Heart right ventricle (tissue), 16 donors: ENCODE measurements at places on chromosomes 3 and 15. TPM values are rescaled to one million over a fixed set of nuclear protein-coding genes. Genes with fewer than 3 reads are reported as not detected.
A peak's percentile ranks its signal among the peaks of the same experiment; 100 is the strongest.

PLXND1 gene
- 42.4 TPM for total RNA-seq

TLNRD1 gene
- total RNA-seq: 5.0 TPM

ZMYND10 gene
- total RNA-seq: 0.65 TPM

TERB2 gene
- not detected for total RNA-seq

LRRC34 gene
- total RNA-seq: 1.6 TPM

GNAT1 gene
- not detected for total RNA-seq

CCRL2 gene
- 1.5 TPM for total RNA-seq

DRD3 gene
- total RNA-seq: not detected

CYP11A1 gene
- total RNA-seq: 2.2 TPM

SNTN gene
- not detected for total RNA-seq

DNA sequence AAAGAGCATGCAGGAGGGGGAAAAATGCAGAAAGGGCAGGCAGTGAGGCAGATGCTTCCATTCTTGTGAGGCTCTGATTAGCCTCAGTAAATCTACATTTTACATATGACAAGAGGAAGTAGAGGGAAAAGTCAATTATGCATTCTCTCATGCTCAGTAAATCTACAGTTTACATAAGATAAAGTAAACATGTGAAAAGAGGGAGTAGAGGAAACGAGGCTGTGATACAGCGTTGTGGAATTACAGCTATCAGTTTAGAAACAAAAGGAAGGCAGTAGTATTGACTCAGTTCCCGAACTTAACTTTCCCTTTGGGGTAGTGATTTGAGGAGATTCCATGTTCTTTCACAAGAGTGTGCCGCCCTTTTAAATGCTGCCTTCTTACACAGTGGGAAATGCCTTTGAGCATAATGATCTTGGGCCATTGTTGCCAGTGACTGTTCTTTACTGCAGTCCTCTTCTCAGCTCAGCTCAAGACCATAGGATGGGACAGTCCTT lies 39.3 kb downstream of the OSTN start:
- no peaks in the 10 kb centered on the region for H3K36me3 ChIP-seq
- peaks cover 10% of the 10 kb centered on the region for H3K4me1 ChIP-seq
- no peak for DNase-seq
- no peak overlapping the region for H3K27ac ChIP-seq
- no peak overlapping the region for H3K4me3 ChIP-seq
- no peaks in the 10 kb centered on the region for H3K27me3 ChIP-seq

DNA sequence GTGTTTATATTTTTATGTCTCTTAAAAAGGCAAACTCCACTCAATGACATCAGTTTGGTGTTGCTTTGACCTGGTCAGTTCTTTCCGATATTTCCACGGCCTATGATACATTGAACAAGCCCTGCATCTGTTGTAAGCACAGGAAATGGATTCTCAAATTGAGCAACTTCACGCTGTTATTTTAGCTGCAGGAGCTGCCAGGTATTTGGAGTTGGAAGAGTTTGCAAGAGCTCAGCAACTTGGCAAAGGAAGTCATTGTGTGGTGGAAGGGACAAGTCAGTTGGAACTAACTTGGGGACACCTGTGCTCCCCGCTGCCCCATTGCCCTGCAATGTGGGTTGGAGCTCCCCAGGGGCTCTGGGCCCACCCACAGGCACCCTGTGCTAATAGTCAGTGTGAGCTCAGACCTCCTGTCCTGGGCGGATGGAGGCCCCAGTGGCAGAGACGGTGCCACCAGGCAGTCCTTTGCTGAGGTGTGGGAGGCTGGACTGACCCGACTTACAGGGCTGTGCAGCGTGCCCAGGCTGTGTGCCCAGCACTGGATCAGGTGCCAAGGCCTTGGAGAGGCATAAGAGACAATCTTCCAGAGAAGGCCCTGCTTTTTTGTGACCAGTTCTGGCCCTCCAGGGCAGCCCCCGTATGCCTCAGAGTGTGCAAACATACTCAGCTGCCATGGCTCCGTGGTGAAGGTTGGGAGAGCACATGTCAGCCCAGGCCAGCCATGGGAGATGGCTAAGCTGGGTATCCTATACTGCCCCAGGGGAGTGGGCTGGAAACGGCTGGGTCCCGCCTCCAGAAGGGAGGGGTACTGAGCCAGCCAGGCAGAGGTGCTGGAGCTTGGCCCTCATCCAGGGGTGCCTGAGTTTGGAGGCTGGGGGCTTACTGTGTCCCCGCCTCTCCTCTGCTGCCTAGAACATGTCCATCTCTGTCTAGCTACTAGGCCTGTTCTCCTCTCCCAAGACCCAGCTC lies 43.5 kb downstream of the KY start:
- no peak for DNase-seq
- no peak overlapping the region for H3K4me3 ChIP-seq
- H3K4me1 ChIP-seq: no peaks in the 10 kb centered on the region
- H3K36me3 ChIP-seq: no peaks in the 10 kb centered on the region
- H3K27ac ChIP-seq: no peak overlapping the region
- no peaks in the 10 kb centered on the region for H3K27me3 ChIP-seq

- H3K4me1 ChIP-seq: peaks cover 36% of the 10 kb centered on the region
- no peak overlapping the region for H3K27ac ChIP-seq
- no peaks in the 10 kb centered on the region for H3K27me3 ChIP-seq
- H3K36me3 ChIP-seq: peaks cover 4% of the 10 kb centered on the region
Measured at GRCh38 chr3:105773291-105773690, 95.5 kb downstream of the CBLB start.

- H3K4me3 ChIP-seq: no peak overlapping the region
- H3K4me1 ChIP-seq: peaks cover 59% of the 10 kb centered on the region
- DNase-seq: peak; percentile 16
- H3K27me3 ChIP-seq: no peaks in the 10 kb centered on the region
- no peaks in the 10 kb centered on the region for H3K36me3 ChIP-seq
Measured at GRCh38 chr15:49438962-49439631, 16.1 kb downstream of the FGF7 start.

GRCh38 chr3:69304396-69304795 lies 81.5 kb downstream of the FRMD4B start:
- no peak overlapping the region for H3K4me3 ChIP-seq
- DNase-seq: no peak
- H3K36me3 ChIP-seq: peaks cover 6% of the 10 kb centered on the region
- H3K4me1 ChIP-seq: no peaks in the 10 kb centered on the region
- H3K27ac ChIP-seq: no peak overlapping the region

- peak; percentile 34 for DNase-seq
- peaks cover 9% of the 10 kb centered on the region for H3K4me1 ChIP-seq
- no peak overlapping the region for H3K27ac ChIP-seq
Measured at GRCh38 chr3:190038050-190038933, 82.4 kb downstream of the P3H2 start.

- no peaks in the 10 kb centered on the region for H3K27me3 ChIP-seq
- no peak for DNase-seq
- no peak overlapping the region for H3K4me3 ChIP-seq
- H3K4me1 ChIP-seq: no peaks in the 10 kb centered on the region
Measured at GRCh38 chr3:111571907-111572460, 23.2 kb downstream of the ZBED2 start.

DNA sequence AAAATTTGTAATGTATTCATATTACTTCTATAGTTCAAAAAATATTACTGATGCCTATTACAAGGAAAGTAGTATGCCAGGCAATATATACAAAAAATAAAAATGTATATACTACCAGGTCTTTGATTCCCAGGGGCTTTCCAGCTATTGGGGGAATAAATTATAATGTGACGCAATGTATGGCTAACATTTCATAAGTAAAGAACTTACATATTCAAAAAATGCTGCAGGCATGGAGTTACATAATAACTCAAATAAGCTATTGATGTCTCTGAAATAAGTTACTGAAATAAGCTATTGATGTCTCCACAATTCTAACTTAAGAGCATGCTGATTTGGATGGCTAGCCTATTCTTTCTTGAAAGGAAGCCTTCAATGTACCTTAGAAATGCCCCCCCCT lies 30.2 kb downstream of the MCCC1 start:
- DNase-seq: no peak
- H3K4me3 ChIP-seq: no peak overlapping the region
- H3K36me3 ChIP-seq: peaks cover 81% of the 10 kb centered on the region

GRCh38 chr3:133295199-133295901 lies 104.5 kb upstream of the BFSP2 start:
- no peak overlapping the region for H3K4me3 ChIP-seq
- H3K4me1 ChIP-seq: peaks cover 11% of the 10 kb centered on the region

GRCh38 chr3:12598890-12599289 lies 42.0 kb downstream of the MKRN2 start:
- H3K36me3 ChIP-seq: peaks cover 100% of the 10 kb centered on the region
- H3K27ac ChIP-seq: no peak overlapping the region
- no peak for DNase-seq
- no peaks in the 10 kb centered on the region for H3K4me1 ChIP-seq

GRCh38 chr15:100147828-100148227 lies 193.9 kb downstream of the ADAMTS17 start:
- DNase-seq: no peak
- no peaks in the 10 kb centered on the region for H3K27me3 ChIP-seq
- H3K36me3 ChIP-seq: no peaks in the 10 kb centered on the region
- no peak overlapping the region for H3K4me3 ChIP-seq
- H3K4me1 ChIP-seq: no peaks in the 10 kb centered on the region

DNA sequence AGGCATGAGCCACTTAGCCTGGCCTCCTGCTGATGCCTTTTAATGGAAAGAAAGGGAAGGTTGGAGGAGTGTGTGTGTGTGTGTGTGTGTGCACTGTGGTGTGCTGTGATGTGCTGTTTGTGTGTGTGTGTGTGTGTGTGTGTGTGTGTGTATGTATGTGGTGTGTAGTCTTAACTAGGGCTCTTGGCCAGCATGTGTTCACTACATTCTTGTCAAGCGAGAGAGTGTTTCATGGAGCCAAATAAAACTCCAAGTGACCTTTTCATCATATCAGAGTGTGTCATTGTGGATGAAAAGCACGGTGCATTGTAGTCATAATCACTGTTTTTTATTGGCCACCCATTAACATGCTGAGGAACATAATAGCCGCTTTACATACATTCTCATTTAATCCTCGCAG lies 30.8 kb upstream of the BHLHE40 start:
- no peak overlapping the region for H3K27ac ChIP-seq
- no peak overlapping the region for H3K4me3 ChIP-seq
- H3K27me3 ChIP-seq: no peaks in the 10 kb centered on the region
- H3K4me1 ChIP-seq: peaks cover 23% of the 10 kb centered on the region
- no peaks in the 10 kb centered on the region for H3K36me3 ChIP-seq

- no peaks in the 10 kb centered on the region for H3K4me1 ChIP-seq
- no peaks in the 10 kb centered on the region for H3K36me3 ChIP-seq
- H3K4me3 ChIP-seq: no peak overlapping the region
- DNase-seq: no peak
Measured at GRCh38 chr3:181791056-181791955, 79.6 kb downstream of the SOX2 start.

GRCh38 chr3:126003447-126004190 lies 34.6 kb downstream of the ROPN1B start:
- no peaks in the 10 kb centered on the region for H3K36me3 ChIP-seq
- H3K27me3 ChIP-seq: no peaks in the 10 kb centered on the region
- no peak overlapping the region for H3K27ac ChIP-seq
- H3K4me3 ChIP-seq: no peak overlapping the region

GRCh38 chr3:196218155-196218712 lies 1.9 kb downstream of the SLC51A start:
- DNase-seq: no peak
- no peaks in the 10 kb centered on the region for H3K36me3 ChIP-seq
- H3K4me1 ChIP-seq: peaks cover 26% of the 10 kb centered on the region
- H3K27me3 ChIP-seq: peaks cover 7% of the 10 kb centered on the region
- H3K27ac ChIP-seq: no peak overlapping the region

DNA sequence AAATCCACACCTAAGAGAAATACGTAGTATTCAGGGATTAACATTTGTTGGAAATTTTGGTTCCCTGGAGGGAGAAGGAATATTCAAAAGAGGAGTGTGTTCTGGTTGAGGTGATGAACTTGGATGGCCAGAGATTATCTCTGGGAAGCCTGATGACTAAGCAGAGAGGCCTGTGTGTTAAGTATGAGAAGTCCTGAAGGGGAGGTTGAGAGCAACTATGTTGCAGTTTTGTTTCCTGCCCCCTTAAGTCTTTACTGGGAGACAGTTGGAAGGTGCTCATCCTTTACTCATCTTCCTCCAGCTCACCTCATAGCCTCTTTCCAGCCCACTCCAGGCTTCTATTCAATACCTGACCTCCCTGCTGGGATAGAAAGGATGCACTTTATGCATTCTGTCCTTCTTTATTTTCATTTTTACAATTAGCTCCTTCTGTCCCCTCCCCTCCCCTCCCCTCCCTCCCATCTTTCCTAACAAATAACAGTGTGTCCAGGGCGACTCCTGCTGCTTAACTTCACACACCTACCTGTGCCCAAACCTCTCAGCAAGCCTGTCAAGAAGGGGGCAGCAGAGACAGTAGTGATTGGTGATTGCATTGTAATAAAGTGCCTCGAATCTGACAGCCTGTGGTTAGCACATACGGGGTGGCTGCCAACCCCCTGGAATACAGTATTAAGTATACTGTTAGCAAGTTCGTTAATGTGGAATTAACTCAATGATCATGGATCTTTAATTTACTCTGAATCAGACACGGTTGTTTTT lies 11.9 kb downstream of the RAP2B start:
- no peaks in the 10 kb centered on the region for H3K27me3 ChIP-seq
- no peaks in the 10 kb centered on the region for H3K36me3 ChIP-seq
- no peak for DNase-seq
- no peaks in the 10 kb centered on the region for H3K4me1 ChIP-seq
- H3K27ac ChIP-seq: no peak overlapping the region

GRCh38 chr15:74196175-74196574 lies 6.4 kb downstream of the STRA6 start:
- peaks cover 21% of the 10 kb centered on the region for H3K4me1 ChIP-seq
- H3K27ac ChIP-seq: no peak overlapping the region
- H3K4me3 ChIP-seq: no peak overlapping the region
- H3K36me3 ChIP-seq: no peaks in the 10 kb centered on the region
- no peaks in the 10 kb centered on the region for H3K27me3 ChIP-seq
- peak; percentile 47 for DNase-seq

DNA sequence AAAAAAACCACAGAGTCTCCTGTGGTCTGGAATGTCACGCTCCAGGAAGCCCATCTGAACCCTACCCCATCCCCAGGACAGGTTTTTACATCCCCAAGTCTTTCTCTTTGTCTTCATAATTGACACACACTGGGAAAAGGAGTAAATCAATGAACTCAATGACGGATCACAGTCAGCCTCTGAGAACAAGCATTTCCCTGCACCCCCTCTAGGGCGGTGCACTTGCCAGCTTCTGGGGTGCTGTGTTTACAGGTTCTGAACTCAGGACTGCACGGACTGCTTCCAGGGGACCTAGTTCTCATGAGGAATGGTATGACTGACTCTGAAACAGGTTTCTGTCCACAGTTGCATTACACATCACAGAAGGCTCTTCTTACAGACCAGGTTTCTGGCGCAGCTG lies 81.1 kb downstream of the NUP210 start:
- H3K36me3 ChIP-seq: no peaks in the 10 kb centered on the region
- no peaks in the 10 kb centered on the region for H3K4me1 ChIP-seq
- DNase-seq: no peak
- H3K27ac ChIP-seq: no peak overlapping the region
- H3K27me3 ChIP-seq: no peaks in the 10 kb centered on the region

- H3K27me3 ChIP-seq: no peaks in the 10 kb centered on the region
- no peaks in the 10 kb centered on the region for H3K36me3 ChIP-seq
- no peak for DNase-seq
- H3K4me1 ChIP-seq: no peaks in the 10 kb centered on the region
- no peak overlapping the region for H3K4me3 ChIP-seq
Measured at GRCh38 chr15:40493089-40493840, 22.5 kb downstream of the CHST14 start.
